EL (cell line): ENCODE measurements at places on chromosomes 11 and 22.

DNA sequence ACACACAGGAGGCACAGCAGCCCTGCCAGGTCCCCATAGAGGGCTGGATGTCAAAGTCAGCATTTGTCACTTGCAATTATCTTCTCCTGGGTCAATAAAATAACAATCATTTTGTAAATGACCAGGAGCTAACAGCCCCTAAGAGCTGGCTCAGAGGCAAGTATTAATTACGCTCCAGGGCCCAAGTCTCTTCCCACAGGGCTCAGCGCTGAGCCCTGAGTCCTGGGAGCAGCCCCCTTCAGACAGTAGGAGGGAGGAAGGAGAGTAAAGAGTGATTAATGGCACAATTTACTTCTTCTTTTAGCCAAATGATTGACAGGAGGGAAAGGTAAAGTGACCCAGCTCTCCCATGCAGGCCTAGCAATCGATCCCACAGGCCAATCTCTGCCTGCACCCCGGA is 99.0 kb upstream of the DRD2 start:
- no peak for DNase-seq

DNA sequence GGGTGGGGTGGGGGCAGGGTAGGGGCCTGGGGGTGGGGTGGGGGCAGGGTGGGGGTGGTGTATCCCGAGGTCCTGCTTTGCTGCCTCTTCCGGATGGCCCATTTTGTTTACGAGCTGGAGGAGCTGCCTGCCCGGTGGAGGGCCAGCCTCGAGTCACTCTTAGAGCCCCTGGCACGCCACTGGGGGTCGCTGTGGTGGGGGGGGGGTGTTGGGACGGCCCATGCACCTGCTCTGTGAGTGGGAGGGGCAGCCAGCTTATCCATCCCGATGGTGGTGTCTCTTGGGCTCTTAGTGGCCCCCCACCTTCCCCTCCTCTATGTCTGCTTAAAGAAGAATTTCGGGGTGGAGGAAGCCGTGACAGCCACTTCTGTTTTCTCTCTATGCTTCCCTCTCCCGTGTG is 24.6 kb downstream of the MRGPRD start:
- DNase-seq, result no peak

- no peak for DNase-seq
These were observed 1.6 kb downstream of the TCP11L1 start for GRCh38 chr11:33040862-33041453.

DNA sequence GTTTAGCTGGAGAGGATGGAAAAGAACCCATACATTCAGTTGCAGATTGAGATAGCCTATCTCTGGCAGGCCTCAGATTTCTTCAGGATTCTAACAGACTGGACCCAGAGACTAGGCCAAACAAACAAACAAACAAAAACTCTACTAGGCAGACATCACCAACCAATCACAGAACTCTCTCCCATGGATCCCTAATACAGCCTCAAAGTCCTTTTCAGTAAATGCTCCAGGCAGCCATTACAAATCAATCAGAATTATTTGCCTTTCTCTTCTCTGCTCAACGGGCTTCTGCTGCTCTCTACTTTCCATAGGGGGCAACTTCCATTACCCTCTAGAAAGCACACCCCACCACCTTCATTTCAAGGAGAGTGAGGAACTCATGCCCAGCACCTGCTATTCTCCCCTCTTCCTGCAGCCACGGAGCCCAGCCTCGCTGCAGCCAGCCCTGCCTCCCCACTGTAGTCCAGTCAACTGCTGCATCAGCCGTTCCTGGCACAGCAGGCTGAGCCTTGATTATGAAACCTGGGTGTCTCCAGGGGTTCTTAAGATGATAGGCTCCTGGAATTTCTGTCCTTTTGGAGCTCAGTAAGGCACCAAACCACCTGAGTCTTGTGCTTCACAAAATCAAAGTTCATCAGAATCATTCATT is 19.0 kb upstream of the SMIM35 start:
- DNase-seq, result no peak

- no peak for DNase-seq
These were observed 1274.6 kb downstream of the BRD1 start for GRCh38 chr22:48553119-48553518.

DNA sequence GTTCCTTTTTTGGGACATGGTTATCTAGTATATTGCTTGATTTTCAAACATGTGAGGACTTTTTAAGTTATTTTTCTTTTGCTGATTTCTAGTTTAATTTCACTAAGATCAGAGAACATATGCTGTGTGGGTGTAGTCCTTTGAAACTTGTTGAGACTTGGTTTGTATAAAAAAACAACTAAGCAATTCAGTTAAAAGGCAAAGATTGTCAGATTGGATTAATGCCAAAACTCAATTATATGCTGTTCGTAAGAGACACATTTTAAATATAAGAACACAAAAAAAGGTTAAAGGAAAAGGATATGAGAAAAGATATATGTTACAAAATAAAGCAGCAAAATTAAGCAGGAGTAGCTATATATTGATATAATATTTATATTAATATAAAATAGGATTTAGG is 17.8 kb upstream of the RRM1 start:
- DNase-seq, result no peak

GRCh38 chr11:117989351-117990102 is 3.3 kb downstream of the IL10RA start:
- no peak for DNase-seq

- DNase-seq, result peak; percentile 66
These were observed 59.8 kb upstream of the CD82 start for GRCh38 chr11:44505581-44506054.

DNA sequence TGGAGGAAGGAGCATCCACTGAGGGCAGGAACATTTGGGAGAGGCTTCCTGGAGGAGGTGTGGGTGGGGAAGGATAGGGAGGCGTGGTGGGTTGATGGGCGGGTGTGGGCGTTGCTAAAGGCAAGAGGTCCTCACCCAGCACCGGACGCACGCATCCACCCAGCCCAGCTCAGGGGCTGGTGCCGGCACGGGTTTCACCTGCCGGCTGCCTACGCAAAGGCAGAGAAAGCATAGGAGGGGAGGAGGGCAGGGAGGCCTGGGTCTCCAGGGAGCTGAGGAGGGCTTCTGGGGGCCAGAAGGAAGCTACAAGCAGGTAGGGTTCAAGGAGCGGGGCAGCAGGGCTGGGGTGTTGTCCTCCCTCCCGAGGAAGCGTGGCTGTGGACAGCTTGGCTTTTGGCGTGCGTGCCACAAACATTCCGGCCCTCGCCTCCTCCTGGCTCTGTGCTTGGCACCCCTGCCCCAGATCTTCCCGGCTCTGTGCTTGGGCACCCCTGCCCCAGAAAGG is 7.8 kb downstream of the SSH3 start:
- no peak for DNase-seq

- DNase-seq, result no peak
These were observed 40.5 kb downstream of the CABIN1 start for GRCh38 chr22:24051568-24051967.

GRCh38 chr11:122101625-122102291 is 14.3 kb downstream of the BLID start:
- DNase-seq, result peak; percentile 87

DNA sequence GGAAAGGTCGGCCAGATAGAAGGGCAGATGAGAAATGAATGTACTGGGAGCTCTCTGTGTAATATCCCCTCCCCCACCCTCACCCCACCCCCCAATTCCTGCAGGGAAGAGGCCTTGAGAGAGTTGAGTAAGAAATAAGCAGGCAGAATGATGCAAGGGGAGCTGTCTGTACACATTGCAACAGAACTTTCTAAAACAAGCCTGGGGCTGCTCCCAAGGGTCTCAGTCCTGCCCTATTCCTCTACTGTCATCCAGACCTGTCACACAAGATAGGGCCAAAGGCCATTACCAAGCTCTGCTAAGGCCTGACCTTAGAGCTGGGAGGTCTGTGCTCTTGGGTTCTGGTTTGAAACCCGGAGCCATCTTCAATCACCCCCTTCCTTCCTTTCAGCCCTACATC is 5.7 kb upstream of the DGAT2 start:
- DNase-seq, result no peak

DNA sequence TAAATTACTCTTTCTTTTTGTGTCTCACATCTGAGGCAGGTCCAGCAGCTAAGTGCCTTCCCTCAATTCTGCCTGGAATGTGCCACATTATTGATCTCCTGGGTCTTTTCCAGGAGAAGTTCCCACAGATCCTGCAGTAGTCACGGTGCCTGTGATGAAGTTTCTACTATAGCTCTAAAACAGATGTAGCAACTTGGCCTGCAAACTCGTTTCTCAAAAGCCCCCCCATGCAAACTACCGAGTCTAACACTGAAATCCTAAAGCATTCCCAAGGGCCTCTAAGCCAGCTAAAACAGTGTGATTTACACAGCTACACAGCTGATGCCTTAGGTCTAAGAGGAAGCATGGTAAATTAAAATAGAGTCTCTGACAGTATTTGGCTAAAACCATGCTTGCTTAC is 54.3 kb downstream of the DDI1 start:
- no peak for DNase-seq

DNA sequence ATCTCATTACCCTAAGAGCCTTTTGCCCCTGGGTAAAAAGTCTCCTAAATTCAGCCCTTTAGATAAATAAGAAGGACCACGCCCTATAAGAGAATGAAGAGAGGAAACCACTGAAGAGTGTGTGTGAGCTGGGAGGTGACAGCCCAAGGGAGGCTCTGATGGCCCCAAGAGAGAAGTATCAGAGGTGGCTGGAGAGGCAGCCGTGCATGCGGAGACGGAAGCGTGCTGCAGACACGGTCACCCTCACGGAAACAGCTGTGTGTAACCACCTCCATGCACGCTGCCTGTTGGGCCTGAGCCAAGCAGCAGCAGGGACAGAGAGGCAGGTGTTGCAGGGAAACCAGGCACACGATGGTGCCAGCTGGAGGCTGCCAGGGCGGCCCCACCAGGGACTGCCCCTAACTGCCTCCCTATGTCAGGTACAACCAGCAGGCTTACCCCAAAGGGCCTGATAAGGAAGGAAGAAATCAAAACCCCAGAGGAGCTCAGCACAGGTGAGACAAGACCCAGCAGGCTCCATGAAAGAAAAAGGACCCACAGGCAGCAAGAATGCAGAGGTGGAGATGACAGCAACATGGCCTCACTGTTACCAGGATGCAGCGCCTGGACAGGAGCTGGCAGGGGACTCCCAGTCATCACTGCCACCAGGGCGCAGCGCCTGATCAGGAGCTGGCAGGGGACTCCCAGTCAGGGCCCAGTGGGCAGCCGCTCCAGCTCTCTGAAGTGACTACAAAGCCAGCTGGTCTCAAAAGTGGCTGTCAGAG is 7.8 kb downstream of the LARGE2 start:
- DNase-seq, result no peak
